ENCODE measurements at places on chromosomes 7 and 10. TPM values are rescaled to one million over a fixed set of nuclear protein-coding genes. Genes with fewer than 3 reads are reported as not detected.

GRCh38 chr10:88347022-88347421, 236.1 kb downstream of the RNLS start:
- DNase-seq, result no peak

Gene TMEM196
- not detected for total RNA-seq

Gene EBLN1
- not detected for total RNA-seq

GRCh38 chr10:117830205-117830604, 216.5 kb downstream of the RAB11FIP2 start:
- no peak for DNase-seq

Gene MYOF
- total RNA-seq, result 31.2 TPM

- no peak for DNase-seq
These were observed 134.0 kb downstream of the KCND2 start for GRCh38 chr7:120407010-120407409.

Gene ASB10
- not detected for total RNA-seq

GRCh38 chr7:117728890-117729624, 144.2 kb downstream of the CTTNBP2 start:
- no peak for DNase-seq

Gene TFPI2
- total RNA-seq, result 0.71 TPM

Gene OIT3
- not detected for total RNA-seq

Gene ZNF248
- 26.9 TPM for total RNA-seq

Gene INHBA
- 0.16 TPM for total RNA-seq

DNA sequence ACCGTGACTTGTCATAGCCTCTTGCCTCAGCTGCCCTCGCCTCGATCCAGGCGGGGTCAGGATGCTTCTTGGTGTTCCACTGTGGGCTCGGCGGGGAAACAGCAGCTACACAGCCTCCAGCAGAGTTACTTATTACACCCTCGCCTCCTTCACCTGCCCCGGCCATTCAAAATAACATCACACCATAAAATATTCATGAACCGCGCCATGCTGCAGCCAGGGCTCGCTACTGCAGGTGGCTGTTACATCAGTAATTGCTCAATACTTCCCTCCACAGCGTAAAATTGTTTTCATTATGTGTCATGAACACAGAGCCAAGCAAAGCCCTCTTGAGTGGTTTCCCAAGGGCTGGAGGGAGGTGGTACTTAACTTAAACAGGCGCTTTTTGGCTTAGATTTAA, 241.5 kb upstream of the SP8 start:
- DNase-seq, result no peak

GRCh38 chr10:58179238-58179637, 88.5 kb downstream of the IPMK start:
- no peak for DNase-seq

- no peak for DNase-seq
These were observed 133.4 kb downstream of the PRKAG2 start for GRCh38 chr7:151743481-151743983.

DNA sequence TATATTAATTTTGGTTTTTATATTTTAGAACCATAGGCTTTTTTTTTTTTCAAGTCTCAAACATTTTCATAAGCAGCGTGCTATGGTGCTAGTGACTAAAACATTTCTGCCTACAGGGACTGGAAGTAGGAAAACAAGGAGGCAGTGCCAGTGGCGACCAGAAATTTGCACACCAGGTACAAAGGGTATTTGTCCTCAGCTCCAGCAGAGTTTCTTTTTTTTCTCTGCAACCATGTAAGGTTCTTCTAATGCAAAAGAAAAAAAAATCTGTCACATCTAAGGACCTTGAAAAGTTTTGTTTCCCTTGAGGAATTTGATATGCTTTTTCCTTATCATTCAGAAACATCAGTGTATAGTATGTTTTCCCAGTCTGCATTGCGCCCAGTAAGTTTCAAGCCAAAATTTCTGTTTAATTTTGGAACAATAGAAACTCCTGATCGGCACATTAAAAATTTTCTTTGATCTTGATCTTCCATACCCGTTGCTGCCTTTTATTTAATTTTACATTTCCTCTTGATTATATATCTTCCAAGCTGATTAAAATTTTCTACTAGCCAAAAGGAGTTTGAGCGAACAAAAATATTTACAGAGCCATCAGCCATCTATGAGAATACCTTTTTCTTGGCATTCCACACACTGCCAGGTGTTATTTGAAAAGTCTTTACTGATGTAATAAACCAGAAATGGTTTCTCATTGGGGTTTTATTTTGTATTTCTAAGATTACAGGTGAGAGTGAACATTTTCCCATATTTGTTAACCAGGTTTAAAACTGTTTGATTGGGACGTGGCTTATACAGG, 956 bp upstream of the KLHDC10 start:
- no peak for DNase-seq

DNA sequence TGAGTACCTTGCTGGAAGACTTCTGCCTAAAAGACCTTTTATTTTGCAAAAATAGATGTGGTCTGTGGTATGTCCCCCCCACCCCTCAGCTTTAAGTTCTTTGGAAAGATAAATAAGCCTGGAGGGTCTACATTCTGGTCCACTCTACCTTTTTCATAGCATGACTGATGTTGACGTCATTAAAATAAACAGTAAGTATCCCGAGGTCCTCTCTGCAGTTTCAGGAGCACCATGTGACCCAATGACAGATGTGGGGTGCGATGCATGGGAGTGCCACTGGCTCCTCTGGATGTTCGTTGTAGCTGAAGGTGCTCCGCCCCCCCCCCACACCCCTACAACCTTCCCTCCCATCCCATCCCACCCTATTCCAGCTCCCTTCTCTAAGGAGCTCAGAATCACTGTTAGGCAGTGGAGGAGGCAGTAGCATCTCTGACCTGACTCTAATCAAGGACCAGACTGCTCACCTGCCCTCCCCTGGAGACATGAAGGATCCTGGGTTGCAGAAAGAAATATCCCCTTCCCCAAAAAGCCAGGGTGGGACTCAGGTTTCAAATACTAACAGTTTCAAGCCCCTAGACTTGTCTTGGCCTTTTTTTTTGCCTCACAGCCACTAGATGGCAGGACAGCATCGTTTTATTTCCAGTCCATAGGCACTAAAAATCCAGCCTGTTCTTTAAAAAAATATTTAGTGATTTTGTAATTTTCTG, 25.1 kb downstream of the CASP7 start:
- no peak for DNase-seq

Gene FAM237B
- total RNA-seq, result not detected
